ENCODE measurements at places on chromosomes 12 and 14.

DNA sequence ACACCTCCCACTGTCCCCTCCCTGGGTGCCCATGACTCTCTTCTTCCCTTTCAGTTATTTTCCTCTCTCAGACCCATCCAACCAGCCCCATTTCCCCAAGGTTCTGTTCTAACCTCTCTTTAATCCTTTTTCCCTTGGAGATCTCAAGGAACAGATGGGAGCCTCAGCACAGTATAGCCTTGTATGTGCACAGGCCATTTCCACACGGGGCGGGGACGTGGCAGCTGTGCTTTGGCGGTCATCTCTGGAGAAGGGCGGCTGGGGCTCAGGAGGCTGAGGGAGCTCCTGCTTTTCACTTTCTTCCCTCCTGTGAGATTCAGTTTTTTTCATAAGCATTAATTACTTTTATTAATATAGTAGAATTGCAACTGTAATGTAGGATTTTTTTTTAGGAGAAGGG is 212.2 kb downstream of the ZFP36L1 start:
- DNase-seq: no peak

DNA sequence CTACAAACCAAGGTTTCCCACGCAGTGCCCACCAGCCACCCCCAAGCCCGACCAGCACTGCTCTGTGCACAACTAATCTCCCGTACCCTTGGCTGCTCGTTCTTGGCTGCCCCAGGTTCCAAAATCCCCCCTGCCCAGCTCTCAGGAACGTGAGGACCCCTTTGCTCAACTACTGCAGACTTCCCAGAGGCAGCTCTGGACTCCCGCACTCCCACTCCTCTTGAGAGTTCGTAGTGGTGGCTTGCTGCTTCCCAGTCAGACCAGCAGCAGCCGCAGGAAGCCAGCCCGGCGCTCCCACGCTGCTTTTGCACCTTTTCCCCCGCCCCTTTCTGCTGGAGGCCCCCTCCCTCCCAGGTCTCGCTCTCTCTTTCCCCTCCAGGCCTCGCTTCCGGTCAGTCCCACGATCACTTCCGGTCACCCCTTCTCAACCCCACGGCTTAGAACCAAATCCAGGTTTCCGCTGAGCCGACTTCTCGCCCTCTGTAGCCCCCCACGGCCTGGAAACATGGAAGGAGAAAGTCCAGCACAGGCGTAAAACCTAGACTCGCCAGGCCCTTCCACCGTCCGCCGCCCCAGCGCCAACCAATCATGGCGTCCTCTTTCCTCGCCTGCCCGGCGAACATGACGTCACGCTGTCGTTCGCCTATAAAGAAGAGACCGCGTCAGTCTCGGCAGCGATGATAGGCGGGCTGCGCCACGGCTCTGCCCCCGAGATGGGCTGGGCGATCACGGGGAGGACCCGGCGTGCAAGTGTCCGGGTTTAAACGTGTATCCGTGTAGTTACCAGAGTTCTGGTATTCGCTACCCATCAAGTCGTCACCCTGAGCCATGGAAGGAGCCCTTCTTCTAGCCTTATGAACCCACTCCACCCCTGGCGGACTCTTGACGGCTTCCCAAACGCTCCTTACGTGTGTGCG is at the start of gene TFCP2:
Gene TFCP2 (minus strand): TSS at position 621 of the 917 bp plus-strand sequence. CDS start 713 bp downstream, outside the sequence.
- peak; percentile 92 for DNase-seq

- peak; percentile 68 for DNase-seq
Measured at GRCh38 chr14:21191809-21192446, 36.1 kb upstream of the OR5AU1 start.

DNA sequence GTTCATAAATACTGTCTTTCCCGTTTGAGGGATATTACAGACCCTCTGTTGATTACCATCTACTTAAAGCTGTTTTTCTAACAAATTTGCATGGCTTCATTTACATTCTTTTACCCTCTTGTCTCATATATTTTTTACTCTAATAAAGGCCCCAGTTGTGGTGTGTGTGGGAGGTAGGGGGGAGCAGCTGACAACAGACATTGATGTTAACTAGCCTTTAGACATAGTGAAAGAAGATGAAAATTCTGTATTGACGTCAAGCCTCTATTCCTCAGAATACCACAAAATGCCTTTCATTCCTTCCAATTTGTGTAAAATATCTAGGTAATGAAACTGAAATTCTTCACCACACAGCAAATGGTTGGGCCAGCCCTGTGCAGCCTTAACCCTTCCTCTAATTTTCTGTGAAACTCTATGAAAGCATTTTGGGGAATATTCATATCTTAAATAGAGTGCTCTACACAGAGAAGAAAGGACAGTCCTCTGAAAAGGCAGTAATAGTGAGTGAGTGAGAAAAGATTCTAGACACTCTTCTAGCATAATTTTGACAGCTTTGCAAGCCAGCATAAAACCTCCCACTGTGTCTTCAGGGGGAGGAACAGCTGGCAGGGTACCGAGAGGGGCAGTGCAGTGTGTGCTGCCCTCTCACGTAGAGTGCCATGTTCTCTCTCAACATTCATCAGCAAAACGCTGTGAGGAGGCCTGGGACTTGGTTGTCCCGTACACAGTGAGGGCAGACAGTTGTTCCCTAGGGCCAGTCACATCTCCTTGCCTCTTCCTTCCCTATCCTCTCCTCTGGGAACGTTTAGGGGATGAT is 20.1 kb upstream of the CERS5 start:
- peak; percentile 59 for DNase-seq

DNA sequence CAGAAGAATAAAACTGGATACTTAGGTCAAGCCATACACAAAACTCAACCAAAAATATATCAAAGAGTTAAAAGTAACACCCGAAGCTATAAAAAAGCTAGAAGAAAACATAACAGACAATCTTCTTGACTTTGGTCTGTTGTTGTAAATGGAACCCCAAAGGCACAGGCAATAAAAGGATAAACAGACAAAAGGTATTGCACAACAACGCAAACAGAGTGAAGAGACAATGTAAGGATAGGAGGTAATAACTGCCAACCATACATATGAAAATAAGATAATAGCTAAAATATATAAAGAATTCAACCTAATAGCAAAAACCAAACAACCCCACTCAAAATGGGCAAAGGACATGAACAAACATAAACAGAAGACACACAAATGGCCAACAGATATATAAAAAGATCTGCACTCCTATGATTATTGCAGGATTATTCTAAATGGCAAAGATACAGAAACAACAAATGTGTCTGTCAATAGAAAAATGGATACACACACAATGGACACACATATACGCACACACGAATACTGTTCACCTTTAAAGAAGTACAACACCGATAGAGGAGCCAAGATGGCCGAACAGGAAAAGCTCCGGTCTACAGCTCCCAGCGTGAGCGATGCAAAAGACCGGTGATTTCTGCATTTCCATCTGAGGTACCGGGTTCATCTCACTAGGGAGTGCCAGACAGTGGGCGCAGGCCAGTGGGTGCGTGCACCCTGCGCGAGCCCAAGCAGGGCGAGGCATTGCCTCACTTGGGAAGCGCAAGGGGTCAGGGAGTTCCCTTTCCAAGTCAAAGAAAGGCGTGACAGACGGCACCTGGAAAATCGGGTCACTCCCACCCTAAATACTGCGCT is 1137.1 kb downstream of the FSCB start:
- DNase-seq: no peak

GRCh38 chr12:74401035-74401434 is 136.6 kb upstream of the ATXN7L3B start:
- no peak for DNase-seq

Measured in stimulated activated CD4-positive, alpha-beta T cell treated with anti-CD3 and anti-CD28 coated beads, Interleukin-2, amount 100 ng/mL, for 24 hours (primary cell).